Fibroblast of skin of scalp (primary cell): ENCODE measurements at places on chromosomes 13 and 19.

- peak; percentile 88 for DNase-seq
Observed at GRCh38 chr19:44745341-44745831, 3.1 kb upstream of the BCL3 start.

DNA sequence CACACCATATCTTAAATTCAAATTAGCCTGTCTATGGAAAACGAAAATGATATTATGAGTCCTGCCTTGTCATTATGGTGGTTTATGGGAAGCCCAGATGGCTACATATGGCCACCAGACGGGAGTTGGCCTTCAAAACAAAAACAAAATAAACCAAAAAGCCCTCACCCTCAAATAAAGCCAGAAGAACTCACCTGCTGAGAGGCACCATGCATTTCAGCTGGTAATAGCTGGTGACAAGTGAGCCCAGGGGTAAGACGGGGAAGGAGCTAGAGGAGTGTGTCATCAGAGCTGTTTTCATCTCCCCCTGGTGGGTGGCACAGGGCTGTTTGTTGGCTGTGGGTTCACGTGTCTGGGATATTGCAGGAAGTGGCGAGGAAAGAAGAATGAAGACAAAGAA lies 152.9 kb downstream of the EFNB2 start:
- no peak for DNase-seq

DNA sequence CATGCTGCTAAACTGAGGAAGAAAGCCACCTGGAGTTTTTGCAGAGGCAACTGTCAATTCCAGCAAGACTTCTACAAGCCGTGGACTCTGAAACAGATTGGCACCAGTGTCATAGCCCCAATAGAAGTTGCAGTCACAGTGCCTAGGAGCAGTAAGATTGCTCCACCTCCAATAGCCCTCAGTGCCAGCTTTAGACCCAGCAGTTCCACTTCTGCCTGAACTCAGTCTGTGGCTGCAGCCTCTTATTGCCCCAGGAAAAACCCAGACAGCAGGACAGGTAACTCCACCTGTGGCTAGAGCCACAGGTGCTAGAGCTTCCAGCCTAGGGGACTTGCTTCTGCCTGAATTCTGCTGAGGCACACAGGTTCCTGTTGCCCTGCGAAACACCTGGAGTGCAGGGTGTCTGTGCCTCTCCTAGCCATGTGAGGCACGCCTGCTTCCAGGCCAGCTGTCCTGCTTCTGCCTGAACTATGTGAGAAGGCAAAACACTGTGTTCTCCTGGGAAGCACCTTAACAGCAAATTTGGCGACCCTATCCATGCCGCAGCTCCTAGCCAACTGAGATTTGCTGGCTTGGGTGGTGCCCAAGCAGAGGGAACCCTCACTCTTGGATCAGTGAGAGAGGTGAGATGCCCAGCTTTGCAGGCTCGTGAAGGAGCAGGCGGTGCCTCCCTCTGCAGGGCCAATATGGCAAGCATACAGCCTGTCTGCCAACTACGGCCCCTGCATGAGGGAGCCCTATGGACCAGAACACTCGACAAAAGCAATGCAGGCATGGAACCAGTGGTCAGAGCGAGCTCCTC lies 607.6 kb downstream of the PCDH17 start:
- DNase-seq: no peak

GRCh38 chr13:23778879-23779278 lies 110.3 kb downstream of the MIPEP start:
- no peak for DNase-seq

DNA sequence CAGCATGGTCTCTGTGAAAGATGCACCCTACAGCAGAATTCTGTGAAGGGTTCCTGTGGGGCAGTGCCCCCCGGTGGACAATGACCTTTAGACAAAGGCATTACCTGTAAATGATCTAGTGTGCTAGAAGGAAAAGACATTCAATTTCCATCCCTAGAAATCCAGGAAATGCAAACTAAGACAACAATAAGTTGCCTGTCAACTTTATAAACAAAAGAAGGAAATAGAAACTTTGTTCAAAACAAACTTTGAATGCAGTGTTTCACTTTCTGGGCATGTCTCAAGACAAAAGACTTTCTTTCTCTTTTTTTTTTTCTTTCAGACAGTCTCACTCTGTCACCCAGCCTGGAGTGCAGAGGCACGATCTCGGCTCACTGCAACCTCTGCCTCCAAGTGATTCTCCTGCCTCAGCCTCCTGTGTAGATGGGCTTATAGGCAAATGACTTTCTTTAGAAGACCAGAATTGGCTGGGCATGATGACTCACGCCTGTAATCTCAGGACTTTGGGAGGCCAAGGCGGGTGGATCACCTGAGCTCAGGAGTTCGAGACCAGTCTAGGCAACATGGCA lies 15.5 kb downstream of the TEX101 start:
- no peak for DNase-seq

DNA sequence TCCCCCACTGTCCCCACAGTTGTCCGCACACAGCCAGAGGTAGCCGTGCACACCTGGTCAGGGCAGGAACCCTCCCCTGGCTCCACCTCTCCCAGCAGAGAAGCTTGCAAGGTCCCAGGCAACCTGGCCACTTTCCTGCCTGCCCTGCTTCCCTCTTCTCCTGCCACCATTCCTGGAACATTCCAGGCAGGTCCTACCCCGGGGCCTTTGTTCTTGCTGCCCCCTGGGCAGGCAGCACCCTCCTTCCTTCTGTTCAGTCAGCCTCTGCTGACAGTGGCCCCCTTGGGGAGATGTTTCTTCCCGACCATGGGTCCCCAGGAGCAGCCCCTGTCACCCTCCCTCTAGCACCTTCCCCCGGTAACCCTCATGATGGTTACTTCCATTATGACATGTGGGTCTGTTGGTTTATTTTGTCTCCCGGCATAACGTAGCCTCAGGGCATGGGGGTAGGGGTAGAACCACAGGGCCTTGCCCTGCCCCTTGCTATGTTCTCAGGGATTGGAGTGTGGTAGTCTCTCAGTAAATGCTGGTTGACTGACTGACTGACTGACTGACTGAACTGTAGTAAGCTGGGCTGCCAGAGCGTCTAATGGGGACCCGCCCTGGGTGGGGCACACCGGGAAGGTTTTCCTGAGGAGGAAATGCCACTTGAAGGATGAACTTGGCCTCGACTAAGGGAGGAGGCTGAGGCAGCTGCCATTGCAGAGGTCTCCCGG lies 10.8 kb downstream of the PAK4 start:
- no peak for DNase-seq

GRCh38 chr19:23440791-23441190 lies 45.5 kb upstream of the ZNF91 start:
- no peak for DNase-seq

GRCh38 chr13:50128428-50128931 lies 113.2 kb downstream of the KCNRG start:
- no peak for DNase-seq

GRCh38 chr13:84645196-84646012 lies 763.1 kb upstream of the SLITRK1 start:
- peak; percentile 95 for DNase-seq

DNA sequence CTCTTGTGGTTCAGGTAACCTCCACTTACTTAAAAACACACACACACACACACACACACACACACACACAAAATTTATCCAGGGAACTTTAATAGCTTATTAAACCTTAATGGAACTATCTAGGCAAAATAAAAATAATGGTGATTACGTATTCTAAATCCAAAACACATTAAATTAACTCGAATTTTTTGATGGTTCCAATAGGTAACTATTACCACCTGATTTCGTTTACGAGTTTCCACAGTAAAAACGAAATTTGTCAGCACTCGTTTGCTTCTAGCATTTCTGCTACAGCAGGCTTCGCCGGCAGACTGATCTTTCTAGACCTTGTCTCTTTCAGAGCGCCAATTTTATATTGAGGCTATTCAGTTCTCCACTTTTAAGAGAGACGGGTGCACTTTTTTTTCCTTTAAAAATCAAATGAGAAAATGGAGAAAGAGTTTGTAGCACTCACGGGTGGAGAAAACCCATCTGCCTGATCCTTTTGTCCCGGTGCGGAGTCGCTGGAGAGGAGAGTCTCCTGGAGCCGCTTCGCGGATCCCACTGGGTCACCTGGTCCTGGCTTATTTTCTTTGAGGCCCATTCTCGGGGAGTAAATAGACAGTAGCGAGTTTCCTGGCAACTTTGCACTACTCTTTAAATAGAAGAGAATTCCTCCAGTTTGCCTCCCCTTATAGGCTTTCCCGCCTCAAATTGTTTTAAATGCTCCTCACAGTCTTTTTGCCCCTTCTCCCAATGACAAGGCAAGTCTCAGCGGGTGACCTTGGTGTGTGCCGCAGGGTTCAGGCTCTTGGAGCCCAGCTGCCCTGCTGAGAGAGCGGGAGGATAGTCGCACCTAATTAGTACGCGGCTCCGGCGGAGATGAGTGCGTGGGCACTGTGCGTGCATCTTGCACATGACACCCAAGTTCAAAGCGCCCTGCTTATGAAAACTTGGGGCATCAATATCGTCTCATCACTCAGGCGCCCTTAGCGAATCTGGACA lies 117.0 kb downstream of the KCNRG start:
- DNase-seq: no peak

DNA sequence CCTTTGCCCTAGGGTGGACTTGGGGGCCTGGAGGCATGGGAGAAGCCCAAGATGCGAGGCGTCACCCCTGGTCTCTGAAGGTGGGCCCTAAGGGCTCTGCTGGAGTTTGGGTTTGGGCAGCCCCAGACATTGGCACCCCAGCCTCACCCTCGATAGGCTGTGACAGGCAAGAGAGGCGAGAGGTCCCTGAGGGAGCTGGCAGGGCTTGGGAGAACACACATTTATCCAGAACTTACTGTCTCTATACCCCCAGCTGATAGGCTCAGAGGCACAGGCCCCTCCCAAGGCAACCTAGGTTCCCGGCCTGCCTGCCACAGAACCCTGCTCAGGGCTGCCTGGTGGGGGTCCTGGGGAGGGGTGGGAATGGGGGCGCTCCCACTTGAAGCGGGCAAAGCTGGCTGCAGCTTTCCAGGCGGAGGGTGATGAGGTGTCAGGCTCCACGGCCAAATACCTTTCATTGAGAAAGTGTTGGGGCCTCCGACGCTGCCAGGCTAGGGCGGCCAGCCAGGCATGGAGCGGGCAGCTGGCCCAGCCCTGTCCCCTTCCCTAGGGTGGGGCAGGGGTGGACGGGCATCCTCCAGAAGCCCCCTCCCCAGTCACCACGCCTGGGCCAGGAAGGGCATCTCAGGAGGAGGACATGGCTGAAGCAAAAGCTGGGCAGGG lies 9.7 kb downstream of the CILP2 start:
- DNase-seq: no peak

GRCh38 chr19:14053500-14053899 lies 8.4 kb downstream of the PALM3 start:
- DNase-seq: no peak

GRCh38 chr13:113096052-113096744 lies 9.4 kb upstream of the F7 start:
- no peak for DNase-seq
